ENCODE measurements at places on chromosomes 7 and 10. TPM values are rescaled to one million over a fixed set of nuclear protein-coding genes. Genes with fewer than 3 reads are reported as not detected.

ODAD2 gene
- polyA plus RNA-seq: 0.09 TPM

LBX1 gene
- polyA plus RNA-seq: not detected

CPXM2 gene
- polyA plus RNA-seq: 0.82 TPM

ADAM12 gene
- polyA plus RNA-seq: 1.0 TPM

BAMBI gene
- 2.3 TPM for polyA plus RNA-seq

ZNF511 gene
- polyA plus RNA-seq: 29.7 TPM

OPN4 gene
- polyA plus RNA-seq: 0.18 TPM

MBL2 gene
- polyA plus RNA-seq: not detected

WEE2 gene
- polyA plus RNA-seq: not detected

EPHA1 gene
- 4.9 TPM for polyA plus RNA-seq

DLX5 gene
- polyA plus RNA-seq: 0.16 TPM

FKBP6 gene
- 0.03 TPM for polyA plus RNA-seq

LRRC18 gene
- not detected for polyA plus RNA-seq

CYP2C8 gene
- 0.68 TPM for polyA plus RNA-seq

ANKRD61 gene
- polyA plus RNA-seq: 0.16 TPM

WASHC2C gene
- 20.1 TPM for polyA plus RNA-seq

SPDYE6 gene
- 0.16 TPM for polyA plus RNA-seq

NUTM2B gene
- polyA plus RNA-seq: 0.67 TPM

All from adipose tissue (tissue), 3 donors.